ENCODE measurements at places on chromosomes 6 and 20.

GRCh38 chr6:110950440-110950839 lies 8.1 kb upstream of the GTF3C6 start:
- DNase-seq = no peak

DNA sequence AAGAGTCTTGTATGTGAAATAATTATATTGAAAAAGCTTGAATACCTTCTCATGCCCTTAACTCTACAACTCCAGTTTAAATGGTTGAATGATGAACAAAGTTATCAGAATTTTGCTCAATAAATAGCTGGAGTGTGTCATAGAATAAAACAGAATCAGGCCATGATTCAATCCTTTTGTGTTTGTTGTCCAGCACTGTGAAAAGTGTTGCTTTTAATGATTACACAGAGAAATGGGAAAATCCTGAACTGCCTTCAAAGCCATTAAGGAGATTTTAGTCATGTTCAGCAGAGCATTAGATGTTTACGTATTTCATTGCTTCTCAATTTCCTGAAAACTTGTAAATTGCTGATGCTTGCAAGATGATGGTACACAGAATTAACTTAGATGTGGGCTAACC lies 262.9 kb upstream of the BTBD3 start:
- no peak for DNase-seq

DNA sequence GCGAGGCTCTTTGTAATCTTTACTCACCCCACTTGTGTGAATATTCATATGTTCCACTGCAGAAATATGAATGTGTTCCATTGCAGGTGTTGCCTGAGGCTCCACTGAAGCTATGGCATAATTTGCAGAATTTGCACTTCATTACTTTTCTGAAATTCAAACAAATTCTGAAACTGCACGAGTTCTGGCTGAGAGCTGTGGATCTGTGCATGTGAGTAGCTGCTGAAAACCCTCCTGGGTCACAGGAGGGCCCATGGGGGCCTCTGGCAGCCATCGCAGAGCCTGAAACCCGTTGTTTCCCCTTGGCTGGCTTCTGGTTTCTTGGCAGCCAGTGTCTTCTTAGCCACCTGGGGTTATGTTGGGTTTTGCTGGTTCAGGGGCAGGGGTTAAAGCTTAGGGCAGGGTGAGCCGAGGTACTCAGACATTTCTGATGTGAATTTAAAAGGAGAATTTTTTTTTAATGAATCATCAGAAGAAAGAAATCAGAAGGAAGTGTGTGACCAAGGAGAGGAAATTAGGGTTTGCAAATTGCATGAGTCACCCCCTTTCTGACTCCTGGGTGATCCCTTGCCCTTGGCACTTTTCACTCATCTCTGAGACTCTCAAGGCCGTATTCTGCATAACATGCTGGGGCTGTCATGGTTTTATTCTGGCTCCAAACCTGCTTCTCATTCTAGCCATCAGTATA lies 40.6 kb downstream of the TOX2 start:
- DNase-seq = peak; percentile 64

- DNase-seq = no peak
These were observed 196.0 kb downstream of the MAFB start for GRCh38 chr20:40493071-40493470.

DNA sequence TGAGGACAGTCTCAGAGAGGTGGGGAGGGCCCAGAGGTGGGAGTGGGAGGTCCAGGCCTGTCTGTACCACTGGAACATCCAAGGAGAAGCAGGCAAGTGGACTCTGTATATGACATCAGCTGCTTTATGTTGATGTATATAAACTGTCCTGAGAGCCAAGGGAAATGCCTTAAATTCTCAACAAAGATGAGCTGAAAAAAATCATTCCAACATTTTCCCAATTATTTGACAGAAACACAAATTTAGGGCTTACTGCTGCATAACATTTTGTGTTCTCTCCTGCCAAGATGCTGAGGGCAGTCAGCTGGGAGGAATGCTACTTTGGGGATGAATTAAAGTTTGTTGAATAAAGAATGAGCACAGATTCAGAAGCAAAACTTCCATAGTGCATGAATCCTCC lies 52.8 kb downstream of the FOXC1 start:
- DNase-seq = no peak

DNA sequence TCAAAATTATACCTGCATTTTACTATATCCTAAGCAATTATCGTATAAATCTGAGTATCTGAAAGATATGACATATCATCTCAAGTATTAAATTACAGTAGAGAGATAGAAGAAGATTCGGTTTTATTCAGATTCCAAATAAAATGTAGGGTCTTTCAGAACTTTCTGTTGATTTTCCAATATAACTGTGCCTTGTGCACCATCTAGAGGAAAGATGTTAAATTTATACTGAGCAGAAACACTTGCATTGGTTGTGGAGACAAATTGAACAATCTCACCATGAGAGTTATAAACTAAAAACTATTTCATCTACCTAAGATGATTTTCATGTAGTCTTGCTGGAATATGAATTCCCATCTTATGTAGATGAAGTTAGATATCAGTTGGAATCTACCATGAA lies 26.8 kb upstream of the HSF2 start:
- DNase-seq = no peak

GRCh38 chr6:2547355-2547754 lies 203.4 kb downstream of the MYLK4 start:
- DNase-seq = no peak

GRCh38 chr6:73980096-73980495 lies 284.1 kb downstream of the CD109 start:
- DNase-seq = no peak

GRCh38 chr6:23243854-23244253 lies 674.5 kb downstream of the HDGFL1 start:
- DNase-seq = no peak

DNA sequence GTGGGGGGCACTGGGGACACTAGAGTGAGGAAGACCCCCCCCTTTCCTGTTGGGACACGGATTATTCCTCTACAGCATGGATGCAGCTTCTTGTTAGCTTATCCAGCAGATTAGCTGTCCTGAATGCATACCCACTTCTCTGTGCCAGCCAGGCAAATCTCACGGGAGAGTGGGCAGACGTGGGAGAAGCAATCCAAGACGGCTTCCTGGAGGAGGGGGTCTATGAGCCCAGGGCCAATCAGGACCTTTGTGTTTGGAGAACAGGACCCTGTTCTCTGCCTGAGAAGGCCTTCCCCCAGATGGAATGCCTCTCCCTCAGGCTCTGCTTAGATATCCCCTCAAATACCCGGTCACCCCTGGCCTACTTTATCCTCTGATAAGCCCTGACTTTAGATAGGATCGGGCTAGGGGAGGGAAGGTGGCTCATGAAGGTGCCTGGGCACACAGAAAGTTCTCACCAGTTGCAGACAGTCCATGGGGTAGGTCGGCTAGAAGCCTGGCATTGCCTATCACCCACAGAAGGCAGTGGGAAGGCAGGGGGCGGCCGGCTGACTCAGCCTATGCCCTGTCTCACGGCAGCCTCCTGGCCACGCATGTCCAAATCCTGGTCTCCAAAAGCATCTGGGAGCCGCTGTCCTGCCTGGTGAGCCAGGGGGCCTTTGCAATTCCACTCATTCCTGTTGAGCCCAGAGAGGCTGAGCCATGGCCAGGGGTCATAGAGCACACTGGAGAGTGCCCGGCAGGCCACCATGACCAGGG lies 34.7 kb downstream of the SUN5 start:
- no peak for DNase-seq

DNA sequence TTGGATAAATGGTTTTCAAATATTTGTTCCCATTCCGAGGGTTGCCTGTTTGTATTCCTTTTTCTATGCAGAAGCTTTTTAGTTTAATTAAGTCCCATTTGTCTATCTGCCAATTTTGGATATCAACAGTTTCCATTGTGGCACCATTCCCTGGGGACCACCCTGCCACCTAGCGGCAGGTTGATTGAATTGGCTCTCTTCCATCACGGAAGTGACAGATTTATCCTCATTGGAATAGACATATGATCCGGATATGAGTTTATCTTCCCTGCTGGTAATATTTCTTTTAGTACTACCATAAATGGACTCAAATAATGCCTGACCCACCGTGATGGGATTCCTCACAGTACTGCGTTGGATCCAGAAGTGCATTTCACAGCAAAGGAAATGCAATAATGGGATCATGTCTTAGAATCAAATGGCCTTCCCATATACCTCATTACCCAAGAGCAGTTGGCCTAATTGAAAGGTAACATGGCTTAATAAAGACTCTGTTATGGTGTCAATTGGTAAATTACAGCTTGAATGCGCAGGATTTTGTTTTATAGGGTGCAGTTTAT lies 327.0 kb downstream of the BMP2 start:
- no peak for DNase-seq

- no peak for DNase-seq
These were observed 76.6 kb downstream of the YTHDF1 start for GRCh38 chr20:63139356-63139755.

DNA sequence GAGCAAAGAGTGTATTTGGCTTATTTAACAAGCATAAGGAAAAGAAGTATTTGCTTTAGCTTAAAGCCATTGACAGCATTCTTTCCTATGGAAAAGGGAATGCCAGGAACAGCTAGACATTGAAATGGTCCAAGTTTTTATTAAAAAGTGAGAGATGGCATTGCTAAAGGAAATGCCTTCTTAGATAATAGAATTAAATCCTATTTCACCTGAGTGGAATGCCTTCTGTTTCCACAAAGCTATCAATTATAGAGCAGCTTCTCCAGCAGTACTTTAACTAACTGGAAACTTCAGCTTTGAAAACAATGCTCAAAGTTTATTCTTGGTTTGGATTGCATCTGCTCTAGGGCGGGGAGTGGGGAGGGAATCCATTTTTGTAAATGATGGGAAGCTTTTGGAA lies 85.1 kb upstream of the CNKSR3 start:
- no peak for DNase-seq

- DNase-seq = no peak
These were observed 32.8 kb upstream of the CEP85L start for GRCh38 chr6:118683881-118684872.

- no peak for DNase-seq
These were observed 96.8 kb downstream of the PDE10A start for GRCh38 chr6:165566088-165566828.

DNA sequence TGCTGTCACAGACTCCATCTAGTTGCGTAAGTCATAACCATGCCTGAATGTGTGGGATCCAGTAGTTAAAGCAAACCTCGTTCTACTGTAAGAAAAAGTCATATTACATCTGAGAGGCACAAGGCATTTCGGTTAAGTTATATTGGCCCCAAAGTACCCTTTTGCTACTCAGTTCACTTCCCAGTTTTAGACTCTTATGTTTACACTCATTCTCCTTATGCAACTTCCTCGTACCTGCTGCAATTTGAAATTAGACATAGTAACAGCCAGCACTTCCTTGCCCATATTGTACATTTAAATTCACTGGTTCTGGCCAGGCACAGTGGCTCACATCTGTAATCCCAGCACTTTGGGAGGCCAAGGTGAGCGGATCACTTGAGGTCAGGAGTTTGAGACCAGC lies 37.0 kb downstream of the PEX7 start:
- no peak for DNase-seq

- DNase-seq = no peak
These were observed 31.8 kb downstream of the ABRACL start for GRCh38 chr6:139060332-139060731.

- no peak for DNase-seq
These were observed 8.8 kb downstream of the C20orf202 start for GRCh38 chr20:1212023-1212422.

DNA sequence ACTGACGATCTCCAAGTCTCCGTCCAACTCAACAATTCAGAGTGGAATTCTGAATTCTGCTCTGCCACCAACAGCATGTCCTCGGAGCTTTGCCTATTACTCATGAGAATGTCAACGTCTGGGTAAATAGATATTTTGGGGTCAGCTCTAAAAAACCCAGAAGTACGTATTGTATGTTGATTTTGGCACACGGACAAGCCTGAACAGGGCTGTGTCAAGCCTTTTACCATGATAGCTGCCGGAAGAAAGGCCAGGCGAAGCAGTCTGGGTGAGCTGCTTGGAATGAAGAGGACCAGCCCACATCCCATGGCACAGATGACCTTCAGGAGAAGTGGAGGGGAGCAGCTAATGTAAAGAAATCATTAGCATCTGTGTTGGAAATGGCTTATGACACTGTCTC lies 88.0 kb upstream of the JAG1 start:
- DNase-seq = no peak

- no peak for DNase-seq
These were observed 9.4 kb downstream of the TGIF2 start for GRCh38 chr20:36582821-36583220.

- DNase-seq = peak; percentile 59
These were observed 5.4 kb downstream of the SYS1 start for GRCh38 chr20:45368221-45368980.

DNA sequence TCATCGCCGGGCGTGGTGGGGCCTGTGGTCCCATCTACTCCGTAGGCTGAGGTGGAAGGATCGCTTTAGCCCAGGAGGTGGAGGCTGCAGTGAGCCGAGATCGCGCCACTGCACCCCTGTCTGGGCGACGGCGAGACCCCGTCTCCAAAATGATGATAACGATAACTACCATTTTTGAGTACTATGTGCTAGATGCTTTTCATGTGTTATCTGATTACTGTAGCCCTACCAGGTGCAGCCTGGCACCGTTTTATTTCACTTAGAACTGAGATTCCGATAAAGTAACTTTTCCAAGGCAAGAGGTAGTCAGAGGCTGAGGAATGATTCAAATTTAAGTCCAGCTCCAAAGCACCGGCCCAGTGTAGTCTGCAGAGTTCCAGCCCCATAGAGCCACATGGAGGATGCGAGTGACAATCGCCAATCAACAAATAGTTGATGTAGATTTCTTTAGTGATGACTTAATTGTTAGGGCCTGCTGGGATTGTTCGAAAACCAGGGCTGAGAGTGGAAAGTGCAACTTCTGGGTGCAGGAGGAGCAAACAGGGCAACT lies 727 bp downstream of the ERMARD start:
- DNase-seq = no peak

- DNase-seq = no peak
These were observed 433.7 kb downstream of the MAFB start for GRCh38 chr20:40255365-40255764.

GRCh38 chr20:41219824-41220223 lies 82.5 kb downstream of the PLCG1 start:
- DNase-seq = no peak

- DNase-seq = no peak
These were observed 127.5 kb upstream of the SMLR1 start for GRCh38 chr6:130699742-130700141.

All from CD4-positive, alpha-beta T cell treated with Interleukin-6 at 100 ng/mL for 8 hours (primary cell).